ENCODE measurements at places on chromosomes 2 and 18.
A peak's percentile ranks its signal among the peaks of the same experiment; 100 is the strongest.

DNA sequence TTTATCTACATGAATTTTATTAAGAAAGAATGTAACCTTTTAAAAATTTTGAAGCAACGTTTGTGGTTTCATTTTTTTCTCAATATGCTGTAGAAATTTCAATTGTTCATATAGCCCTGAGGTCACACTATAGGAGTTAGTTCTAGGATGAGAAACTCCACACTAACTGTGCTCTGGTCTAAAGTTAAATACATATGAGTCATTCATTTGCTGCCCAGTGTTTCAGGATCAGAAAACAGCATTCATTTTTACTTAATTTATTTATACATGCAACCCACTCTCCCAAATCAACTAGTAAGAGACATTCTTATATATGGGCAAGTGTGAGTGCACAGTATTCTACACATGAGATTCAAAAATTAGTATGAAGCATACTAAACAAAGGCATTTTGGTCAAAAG is 137.9 kb downstream of the DOCK10 start:
- no peak for DNase-seq

DNA sequence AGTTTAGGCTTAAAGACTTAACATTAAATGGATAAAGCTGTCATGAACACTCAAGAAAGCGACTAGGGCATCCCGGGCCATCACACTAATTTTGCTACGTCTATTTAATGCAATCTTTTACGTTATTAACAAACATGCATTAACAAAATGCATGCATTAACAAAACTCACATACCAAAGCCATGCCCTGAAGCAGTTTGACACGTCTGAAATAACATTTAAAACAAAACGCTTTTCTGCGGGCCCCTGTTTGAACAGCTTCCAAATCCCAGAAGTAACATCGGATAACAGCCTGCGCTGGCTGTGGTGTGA is 458 bp downstream of the B4GALT6 start:
- no peak for DNase-seq

- DNase-seq, result no peak
These were observed 167.4 kb downstream of the DPP10 start for GRCh38 chr2:114609801-114610200.

DNA sequence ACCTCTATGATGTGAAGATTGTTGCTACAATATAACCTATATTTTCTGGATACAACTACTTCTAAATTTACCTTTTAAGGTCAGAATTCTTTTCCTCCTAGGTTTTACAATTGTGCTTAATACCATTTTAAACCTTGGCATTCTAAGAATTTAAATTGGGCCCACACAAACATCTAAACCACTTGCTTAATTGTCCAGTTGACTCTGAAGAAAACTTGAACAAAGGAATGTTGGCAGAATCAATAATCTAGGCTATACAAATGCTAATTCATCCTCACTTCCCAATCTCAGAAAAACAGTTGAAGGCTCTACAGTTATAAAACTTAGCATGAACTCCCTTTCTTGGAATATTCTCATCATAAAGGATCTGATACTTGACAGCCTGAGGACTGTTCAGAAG is 84.3 kb downstream of the RPRM start:
- DNase-seq, result no peak

DNA sequence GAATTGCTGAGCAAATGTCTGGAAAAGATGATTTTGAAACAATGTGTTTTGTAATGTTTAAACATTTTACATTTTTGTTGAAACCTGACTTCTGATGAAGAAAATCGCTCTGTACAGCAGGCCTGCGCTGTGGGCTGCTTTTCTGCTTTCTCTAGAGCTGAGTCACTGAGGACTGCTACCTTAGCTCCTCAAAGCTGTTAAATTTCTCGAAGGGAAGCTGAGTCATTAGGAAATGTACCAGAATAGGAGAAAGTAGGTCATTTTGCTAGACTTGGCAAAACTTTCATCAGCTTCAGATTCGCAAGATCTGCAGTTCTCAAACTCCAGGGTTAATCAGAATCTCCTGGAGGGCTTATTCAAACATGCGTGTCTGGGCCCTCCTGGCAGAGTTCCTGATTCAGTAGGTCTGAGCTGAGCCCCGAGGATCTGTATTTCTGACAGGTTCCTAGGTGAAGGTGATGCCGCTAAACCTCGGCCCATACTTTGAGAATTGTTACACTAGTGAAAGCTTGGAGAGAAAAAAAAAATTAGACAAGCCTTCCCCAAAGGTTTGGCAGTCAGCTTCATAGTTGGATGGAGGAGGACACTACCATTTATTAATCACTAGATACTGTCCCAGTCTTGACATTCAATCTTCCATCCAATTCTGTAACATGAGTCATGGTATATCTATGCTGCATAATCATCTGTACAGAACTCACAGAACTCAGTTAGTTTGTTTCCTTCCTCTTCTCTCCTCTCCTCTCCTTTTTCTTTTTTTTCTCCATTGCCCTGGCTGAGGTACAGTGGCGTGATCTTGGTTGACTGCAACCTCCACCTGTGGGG is 297.6 kb downstream of the PARD3B start:
- DNase-seq, result no peak

- peak; percentile 24 for DNase-seq
These were observed 503 bp downstream of the ANXA4 start for GRCh38 chr2:69742322-69742952.

- DNase-seq, result no peak
These were observed 265.7 kb downstream of the AGPS start for GRCh38 chr2:177658309-177658708.

DNA sequence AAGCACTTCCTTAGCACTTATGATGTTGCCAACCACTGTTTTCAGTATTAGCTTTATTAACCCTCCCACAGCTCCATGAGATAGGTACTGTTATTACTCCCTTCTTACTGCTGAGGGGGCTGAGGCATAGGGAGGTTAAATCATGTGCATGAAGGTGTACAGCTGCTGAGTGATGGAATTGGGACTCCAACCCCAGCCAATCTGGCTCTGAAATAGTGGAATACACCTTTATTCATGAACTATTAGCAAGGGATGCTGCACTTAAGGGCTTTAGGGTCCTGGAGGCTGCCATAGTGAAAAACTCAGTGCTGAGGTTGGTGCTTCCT is 19.2 kb downstream of the SMARCAL1 start:
- DNase-seq, result no peak

DNA sequence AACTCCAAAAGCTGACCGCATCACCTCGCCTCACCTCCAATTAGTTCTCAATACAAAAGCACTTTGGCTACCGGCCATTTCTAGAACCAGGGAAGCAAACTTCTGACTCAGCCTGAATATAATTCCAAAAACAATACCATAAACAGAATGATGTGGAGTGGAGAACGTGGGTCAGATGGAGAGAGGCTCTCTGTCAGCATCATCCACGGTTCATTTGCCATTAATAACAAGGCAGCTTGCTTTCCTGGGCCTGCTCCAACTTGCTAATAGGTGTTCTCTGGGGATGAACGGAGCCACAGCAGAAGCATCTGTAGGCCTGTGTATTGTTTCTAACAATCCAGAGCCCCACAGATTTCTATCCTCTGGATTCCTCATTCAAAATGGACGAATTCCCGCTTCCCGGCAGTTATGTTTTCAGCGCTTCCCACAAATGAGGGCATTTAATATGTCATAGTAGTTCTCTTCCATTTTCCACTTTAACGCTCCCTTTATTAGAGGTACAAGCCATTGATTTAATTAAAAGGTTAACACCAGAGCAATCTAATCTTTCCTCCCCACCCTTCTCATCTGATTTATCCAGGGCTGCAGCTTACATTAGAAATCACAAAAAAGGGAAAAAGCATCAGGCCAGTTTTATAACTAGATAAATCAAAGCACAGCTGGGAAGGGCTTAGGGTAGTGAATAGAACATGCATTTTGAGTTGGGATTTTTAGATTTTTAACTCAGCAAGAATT is 23.2 kb upstream of the CNTNAP5 start:
- DNase-seq, result no peak

- peak; percentile 62 for DNase-seq
These were observed 10.8 kb downstream of the SPDYA start for GRCh38 chr2:28821295-28821958.

- no peak for DNase-seq
These were observed 49.8 kb downstream of the USP34 start for GRCh38 chr2:61420991-61421544.

DNA sequence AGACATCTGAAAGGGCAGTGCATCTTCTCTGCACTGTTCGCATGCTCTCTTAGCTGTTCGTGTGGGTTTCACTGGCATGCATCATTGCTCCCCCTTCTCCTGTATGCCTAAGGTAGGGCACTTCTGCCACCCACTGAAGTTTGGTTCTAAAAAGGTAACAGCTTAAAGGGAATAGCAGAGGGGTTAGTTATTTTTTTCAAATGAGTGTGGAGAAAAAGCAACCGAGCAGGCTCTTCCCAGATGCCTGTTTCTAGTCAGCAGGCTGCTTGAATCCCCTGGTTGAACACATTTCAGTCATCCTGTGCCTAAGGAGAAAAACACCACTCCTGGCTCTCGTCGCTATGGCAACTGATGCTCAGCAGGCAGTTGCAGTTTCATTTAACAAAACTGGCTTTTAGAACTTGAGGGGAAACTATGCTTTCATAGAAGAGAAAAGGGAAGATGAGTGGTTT is 69.8 kb upstream of the GALNT3 start:
- no peak for DNase-seq

GRCh38 chr2:85248773-85249509 is 78.8 kb downstream of the TGOLN2 start:
- no peak for DNase-seq

DNA sequence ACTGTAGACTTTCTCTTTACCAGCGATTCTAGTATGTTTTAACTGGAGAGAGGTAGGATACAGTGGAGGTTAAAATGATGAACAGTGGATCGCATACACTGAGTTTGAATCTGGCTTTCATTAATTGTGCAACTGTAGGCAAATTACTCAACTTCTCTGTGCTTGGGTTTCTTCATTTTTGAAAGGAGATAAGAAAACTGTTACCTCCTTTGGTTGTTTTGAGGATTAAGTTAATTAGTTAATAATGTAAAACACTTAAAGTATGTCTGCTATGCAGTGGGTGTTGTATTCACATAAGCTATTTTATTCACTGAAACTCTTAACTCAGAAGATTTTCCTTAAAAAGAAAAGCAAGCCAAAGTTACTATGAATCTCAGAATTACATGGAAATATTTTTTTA is 111.8 kb upstream of the CYP20A1 start:
- DNase-seq, result no peak

- DNase-seq, result no peak
These were observed 997.0 kb upstream of the ACVR2A start for GRCh38 chr2:146847846-146848245.

DNA sequence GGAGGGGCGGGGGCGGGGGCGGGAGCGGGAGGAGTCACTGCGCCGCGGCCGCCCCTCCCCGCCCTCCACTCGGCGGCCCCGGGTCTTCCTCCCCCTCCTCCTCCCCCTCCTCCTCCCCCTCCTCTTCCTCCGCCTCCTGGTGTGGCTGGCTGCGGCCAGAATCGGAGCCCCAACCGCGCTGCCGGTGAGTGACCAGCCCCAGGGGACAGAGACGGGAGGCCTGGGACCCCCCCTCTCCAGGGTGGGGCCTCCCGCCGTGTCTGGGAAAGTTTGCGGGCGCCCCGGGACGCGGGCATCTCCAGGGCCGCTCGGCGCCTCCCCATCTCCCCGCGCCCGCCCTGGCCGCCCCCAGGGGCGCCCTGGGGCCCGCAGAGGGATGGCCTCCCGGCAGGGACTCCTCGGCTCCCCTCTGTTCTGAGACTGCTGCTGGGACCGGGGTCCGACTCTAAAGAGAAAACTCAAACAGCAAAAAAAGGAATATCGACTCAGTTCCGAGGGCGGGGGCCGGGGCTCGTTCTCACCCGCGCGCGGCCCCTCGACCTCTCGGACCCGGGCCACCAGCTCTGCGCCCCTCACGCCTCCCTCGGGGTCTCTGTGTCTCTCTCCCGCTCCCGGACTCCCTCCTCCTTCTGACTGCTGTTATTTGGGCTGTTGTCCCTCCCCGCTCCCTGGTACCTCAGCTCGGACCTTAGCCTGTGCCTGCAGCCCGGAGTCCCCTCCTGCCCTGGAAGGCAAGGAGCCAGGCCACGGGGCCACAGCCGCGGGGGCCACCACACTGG is at the start of gene STON1:
Gene STON1, plus strand, starts transcription at position 122 of the 779 bp plus-strand sequence. CDS start 50,480 bp downstream, outside the sequence.
- DNase-seq, result peak; percentile 53

GRCh38 chr2:11569636-11570035 is 35.8 kb downstream of the GREB1 start:
- DNase-seq, result no peak

GRCh38 chr2:29582062-29582461 is 339.3 kb downstream of the ALK start:
- DNase-seq, result no peak

DNA sequence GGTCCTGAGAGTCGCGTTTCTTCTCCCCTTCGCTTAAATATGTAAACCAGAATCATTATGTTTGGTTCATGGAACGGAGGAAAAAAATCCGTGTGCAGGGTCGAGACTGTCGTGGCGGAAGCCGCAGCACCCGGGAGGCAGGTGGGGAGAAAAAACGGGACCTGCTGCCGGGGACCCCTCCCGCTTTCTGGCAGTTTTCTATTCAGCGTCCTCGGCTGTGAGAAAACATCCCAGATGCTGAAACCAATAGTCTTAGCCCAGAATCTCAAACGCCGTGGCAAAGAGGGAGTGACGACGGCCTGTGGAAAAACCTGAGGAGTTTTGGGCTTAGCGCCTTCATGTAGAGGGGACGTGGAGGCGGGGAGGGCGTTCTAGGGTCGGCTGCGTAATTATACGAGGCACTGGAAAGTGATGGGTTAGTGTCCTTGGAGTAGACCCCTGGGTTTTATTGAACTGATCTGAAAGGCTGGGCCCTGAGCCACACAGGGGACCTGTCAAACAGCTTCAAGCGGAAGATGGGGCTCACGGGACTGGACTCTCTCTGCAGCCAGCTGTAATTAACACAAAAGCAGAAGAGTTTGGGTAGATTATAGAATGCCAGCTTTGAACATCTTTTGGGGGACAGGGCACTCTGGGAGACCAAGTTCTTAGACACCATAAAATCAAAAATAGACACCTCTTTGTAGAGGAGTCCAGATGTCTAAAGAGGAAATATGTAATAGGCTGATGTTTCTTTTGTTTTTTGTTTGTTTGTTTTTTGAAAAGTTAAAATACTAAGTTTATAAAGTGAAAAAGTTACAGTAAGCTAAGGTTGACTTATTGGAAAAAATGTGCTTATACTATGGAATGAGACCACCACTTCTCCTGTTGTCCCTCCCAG is 834 bp upstream of the BUB1 start:
- DNase-seq, result peak; percentile 27

DNA sequence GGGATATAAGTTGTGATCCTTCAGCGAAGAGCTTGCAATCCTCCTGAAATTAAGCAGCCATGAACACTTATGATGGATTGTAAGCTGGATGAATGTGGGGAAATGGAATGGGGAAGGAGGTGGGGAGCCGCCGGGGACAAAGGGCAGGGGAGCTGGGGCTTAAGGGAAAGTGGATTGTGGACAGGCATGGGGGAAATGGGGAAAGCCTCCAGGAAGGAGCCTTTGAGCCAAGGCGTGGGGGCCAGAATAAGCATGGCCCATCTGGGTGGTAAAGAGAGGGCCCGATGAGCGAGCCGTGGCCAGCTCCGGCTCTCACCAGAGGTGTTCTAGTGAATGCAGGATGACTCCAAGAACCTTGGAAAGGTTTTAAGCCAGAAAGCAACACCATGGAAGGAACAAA is 124.0 kb downstream of the SMAD7 start:
- DNase-seq, result no peak
